ENCODE measurements at places on chromosomes 4 and X.
A peak's percentile ranks its signal among the peaks of the same experiment; 100 is the strongest.

GRCh38 chrX:49271341-49271740 lies 1.7 kb downstream of the PPP1R3F start:
- DNase-seq: no peak

DNA sequence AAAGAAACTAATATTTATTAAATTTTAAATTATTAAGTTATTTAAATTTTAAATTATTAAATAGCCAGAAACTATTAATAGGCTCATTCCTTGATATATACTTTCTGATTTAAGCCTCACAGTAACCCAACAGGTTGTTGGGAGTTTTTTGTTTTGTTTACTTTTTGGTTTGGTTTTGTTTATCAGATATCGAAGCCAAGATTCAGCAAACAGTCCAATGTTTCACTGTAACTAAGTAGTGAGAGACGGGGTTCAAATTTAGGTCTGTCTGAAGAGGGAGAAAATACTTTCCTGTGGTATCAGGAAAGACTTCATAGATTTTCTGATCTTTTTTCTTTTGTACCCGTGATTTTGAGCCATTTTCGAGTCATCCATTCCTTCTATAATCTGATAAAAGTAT lies 54.2 kb downstream of the CCDC158 start:
- no peak for DNase-seq

DNA sequence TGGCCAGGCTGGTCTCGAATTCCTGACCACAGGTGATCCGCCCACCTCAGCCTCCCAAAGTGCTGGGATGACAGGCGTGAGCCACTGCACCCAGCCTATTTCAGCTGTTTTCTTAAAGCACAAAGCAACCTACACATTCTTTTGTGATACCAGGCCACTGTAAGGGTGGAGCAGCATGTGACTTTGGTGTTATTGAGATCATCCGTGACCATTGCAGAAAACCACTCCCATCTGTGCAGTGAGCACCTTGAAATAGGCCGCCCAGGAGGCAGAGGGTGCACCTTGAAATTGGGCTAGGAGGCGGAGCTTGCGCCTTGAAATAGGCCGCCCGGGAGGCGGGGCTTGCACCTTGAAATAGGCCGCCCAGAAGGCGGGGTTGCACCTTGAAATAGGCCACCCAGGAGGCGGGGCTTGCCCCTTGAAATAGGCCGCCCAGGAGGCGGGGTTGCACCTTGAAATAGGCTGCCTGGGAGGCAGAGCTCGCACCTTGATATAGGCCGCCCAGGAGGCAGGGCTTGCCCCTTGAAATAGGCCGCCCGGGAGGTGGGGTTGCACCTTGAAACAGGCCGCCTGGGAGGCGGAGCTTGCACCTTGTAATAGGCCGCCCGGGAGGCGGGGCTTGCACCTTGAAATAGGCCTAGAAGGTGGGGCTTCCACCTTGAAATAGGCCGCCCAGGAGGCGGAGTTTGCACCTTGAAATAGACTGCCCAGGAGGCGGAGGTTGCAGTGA lies 9.0 kb upstream of the SLC25A6 start:
- no peak for DNase-seq

- peak; percentile 1 for DNase-seq
Observed at GRCh38 chrX:22171287-22172060, 101.2 kb upstream of the CBLL2 start.

DNA sequence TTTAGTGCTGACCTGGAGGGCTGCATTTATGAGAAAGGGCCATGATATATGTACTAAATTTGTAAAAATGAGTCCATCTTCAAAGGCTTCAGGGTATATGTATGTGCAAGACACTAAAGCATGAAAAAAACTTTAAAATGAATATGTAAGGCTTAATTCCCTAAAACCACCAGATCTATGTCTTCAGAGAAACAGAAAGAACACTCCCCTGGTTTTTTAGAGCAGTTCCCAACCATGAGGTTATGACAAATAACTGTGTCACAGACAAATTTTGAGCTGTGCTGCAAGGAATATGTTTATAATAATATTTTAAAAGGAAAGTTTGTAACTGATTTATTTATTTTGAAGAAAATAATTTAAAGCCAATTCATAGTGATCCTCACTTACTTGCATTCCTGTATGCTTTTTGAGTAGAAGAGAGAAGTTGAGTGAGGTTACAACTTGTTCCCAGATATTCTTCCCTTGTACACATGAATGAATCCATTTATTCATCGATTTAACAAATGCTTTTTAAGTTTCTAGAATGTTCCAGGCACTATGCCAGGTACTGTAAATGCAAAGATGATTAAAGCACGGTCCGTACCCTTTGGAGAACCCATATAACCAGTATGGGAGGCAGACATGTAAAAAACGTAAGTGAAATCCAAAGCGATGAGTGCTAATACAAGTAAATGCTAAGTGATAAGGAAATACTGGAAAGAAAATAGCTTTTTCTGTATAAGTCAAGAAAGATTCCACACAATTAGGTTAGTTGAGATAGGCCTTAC lies 295.2 kb upstream of the DIAPH2 start:
- no peak for DNase-seq

- no peak for DNase-seq
Observed at GRCh38 chr4:52869656-52870055, 7.5 kb downstream of the RASL11B start.

DNA sequence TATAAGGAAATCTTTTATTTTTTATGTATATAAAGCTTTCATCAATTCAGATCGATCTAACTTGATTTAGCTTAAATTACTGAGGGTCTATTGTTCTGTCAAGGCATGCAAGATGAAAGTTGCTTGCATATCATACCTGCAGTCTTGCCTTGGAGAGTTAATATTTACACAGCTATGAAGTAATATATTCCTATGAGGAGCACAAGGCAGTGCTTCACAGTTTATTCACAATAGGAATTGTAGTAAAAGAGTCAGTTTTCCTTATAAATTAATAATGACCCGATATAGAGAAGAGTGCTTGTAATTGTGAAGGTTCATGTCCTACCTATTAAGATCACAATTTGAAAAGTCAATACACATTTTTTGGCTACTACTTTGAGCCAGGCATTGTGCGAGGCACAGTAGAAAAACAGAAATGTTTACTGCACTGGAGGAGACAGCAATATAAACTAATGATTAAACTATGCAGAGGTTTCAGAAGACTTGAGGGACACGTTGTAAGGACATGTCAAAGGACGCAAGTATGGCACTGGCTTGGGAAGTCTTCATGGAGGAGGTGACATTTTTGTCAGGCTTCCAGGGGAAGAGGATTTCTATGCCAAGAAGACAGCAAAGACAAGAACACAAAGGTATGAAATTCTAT lies 38.8 kb downstream of the REELD1 start:
- no peak for DNase-seq

- DNase-seq: no peak
Observed at GRCh38 chrX:27439771-27440170, 23.4 kb downstream of the PPP4R3C start.

DNA sequence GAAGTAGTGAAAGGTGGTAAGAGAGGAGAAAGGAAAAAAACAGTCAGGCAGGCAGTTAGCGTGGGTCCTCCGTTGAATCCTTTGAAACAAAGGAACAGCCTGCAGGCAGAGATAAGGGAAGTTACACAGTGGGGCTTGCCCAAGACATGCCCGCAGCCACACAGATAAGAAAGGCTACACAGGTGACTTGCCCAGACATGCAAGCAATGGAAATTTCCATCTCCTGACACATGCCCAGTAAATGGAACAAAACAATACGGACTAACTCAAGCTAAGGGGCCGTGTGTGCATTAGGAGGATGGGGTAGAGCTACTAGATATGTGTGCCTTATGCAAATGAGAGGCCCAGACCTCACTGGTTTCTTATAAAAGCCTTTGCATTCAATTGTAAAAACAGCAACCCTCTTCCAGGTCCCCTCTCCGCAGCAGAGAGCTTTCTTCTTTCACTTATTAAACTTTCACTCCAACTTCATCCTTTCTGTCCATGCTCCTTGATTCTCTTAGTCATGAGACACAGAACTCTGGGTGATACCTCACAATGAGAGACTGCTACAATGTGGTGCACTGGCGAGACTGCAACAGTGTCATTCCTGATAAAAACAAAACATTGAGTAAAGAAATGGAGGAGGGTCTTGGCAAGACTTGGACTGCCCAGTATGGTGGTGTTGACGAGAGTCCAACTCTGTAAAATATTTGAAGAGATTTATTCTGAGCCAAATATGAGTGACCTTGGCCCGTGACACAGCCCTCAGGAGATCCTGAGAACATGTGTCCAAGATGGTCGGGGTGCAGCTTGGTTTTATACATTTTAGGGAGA lies 997.4 kb upstream of the PRKX start:
- no peak for DNase-seq

DNA sequence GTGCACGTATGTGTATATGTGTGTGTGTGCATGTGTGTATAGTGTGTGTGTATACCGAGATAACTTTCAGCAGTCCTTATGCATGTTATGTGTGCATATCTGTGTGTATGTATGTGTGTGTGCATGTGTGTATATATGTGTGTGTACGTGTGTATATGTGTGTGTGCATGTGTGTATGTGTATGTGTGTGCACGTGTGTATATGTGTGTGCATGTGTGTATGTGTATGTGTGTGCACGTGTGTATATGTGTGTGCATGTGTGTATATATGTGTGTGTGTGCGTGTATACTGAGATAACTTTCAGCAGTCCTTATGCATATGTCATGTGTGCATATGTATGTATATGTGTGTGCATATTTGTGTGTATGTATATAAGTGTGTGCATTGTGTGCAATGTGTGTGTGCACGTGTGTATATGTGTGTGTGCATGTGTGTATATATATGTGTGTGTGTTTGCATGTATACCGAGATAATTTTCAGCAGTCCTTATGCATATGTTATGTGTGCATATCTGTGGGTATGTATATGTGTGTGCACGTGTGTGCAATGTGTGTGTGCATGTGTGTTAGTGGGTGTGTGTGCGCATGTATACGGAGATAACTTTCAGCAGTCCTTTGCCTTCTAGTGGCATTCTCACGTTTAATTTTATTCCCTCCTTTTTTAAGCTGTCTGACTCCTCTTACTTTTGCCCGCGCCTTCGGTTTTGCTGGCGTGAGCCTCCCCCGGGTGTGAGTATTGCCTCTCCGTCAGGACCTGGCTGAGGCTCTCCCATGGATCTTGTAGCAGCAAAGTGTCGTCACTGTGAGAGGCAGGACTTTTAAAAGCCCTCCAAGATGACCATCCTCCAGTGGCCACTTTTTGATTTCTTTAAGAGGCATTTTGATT lies 99.6 kb upstream of the SHOX start:
- DNase-seq: no peak

- no peak for DNase-seq
Observed at GRCh38 chr4:152734699-152735050, 44.9 kb downstream of the TIGD4 start.

DNA sequence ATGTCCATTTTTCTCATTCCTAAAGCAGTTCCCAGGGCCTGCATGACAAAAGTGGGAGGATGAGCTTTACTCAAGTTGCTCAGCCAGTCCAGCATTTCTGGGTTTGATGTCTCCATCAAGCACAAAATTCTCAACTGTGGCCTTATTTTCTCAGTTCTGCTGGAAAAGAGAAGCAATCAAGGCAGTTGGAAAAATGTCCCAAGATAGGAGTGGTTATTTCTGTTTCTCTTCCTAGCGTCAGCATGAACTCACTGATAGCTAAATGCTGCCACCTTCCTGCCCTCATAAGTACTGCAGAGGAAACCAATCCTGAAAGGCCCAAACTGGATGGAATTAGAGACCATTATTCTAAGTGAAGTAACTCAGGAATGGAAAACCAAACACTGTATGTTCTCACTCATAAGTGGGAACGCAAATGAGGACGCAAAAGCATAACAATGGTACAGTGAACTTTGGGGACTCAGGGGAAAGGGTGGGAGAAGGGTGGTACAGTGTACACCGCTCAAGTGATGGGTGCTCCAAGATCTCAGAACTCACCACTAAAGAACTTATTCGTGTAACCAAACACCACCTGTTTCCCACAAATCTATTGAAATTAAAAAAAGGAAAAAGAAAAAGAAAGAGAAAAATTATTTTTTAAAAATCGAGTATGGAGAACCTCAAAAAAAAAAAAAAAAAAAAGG lies 29.6 kb downstream of the ADH7 start:
- DNase-seq: peak; percentile 1

- no peak for DNase-seq
Observed at GRCh38 chrX:63664741-63665140, 120.3 kb downstream of the ARHGEF9 start.

DNA sequence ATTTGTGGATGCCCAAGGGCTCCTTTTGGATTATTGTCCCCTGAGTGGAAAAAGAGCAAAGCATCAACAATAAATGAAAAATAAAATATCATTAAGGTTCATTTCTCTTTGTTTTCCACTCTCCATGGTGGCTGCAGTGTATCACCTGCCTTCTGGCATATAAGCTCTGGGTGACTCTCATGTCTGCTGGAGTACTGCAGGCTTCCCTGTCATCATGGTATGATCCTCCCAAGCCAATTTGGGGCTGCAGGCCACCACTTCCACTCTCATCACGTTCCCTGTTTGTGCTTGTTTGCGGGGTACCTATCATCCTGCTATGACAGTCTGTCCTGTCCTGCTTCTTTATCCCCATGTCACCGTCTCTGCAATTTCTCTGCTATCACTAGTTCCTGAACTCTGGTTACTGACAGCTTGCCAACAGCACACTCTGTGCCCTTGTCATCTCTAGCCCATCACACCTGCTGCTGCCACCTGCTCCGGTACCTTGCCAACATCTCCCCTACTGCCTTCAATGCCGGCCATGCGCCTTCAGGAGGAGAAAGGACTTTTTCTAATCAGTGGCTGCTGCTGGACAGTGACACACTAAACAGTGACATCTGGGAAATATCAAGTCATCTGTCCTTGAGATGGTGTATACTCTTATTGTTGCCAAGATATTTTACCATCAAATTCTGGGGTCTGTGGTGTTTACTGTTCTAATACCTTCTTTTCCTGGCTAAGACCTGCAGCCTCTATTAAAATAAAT lies 23.0 kb upstream of the FGF5 start:
- peak; percentile 35 for DNase-seq

DNA sequence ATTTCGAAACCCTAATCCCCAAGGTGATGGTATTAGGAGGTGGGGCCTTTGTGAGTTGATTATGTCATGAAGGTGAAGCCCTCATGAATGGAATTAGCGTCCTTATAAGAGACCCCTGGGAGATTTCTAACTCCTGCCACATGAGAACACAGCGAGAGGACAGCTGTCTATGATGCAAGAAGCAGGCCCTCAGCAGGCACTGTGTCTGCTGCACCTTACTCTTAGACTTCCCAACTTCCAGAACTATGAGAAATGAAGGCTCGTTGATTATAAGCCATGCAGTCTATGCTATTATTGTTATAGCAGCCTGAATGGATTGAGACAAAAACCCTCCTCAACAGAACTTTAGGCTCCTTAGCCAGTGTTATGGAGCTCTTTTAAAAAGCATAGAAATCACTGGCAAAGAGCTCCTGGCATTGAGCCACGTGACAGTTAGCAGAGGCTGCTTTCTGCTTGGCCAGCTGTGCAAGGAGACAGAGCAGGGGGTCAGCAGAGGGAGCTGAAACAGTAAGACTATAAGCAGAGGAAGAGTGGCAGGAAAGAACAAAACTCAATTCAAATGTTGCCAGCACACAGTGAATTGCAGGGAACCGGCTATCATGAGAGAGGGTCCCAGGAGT lies 219.2 kb upstream of the FAT1 start:
- no peak for DNase-seq

GRCh38 chr4:65658117-65658516 lies 12.2 kb downstream of the EPHA5 start:
- no peak for DNase-seq

- DNase-seq: no peak
Observed at GRCh38 chrX:55593756-55594257, 29.4 kb upstream of the FOXR2 start.

GRCh38 chr4:3492741-3493719 lies 29.9 kb downstream of the DOK7 start:
- no peak for DNase-seq

GRCh38 chr4:144531841-144532240 lies 114.1 kb upstream of the HHIP start:
- DNase-seq: no peak

GRCh38 chr4:108013327-108013726 lies 23.6 kb downstream of the HADH start:
- DNase-seq: no peak
